ENCODE measurements at places on chromosomes 5 and 9.

- no peak for DNase-seq
Observed at GRCh38 chr5:139925650-139926640, 117.2 kb downstream of the NRG2 start.

GRCh38 chr9:84121991-84122523 is 141.5 kb downstream of the RMI1 start:
- peak; percentile 53 for DNase-seq

DNA sequence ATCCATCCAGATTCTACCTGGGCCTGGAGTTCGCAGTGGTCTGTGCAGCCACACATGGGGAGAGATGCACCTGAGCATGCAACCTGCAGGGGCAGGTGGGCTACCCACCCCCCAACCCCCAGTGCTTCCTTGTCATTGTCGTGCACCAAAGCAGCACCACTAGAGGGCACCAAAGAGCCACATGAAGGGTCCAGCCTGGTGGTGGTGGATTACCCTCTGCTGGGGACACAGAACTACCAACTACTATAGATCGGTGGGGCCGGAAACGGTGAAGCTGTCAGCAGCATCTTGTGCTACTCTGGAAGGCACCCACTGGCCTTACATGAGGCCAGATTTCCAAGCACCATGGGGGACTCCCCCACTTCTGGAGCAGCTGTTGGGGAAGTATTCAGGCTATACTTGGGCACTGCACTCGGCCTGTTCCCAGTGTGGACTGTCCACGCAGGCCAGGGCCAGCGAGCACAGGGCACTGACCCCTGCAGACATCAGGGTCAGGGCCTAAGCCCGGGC is 60.2 kb upstream of the TBC1D2 start:
- peak; percentile 76 for DNase-seq

- DNase-seq = no peak
Observed at GRCh38 chr9:124130277-124131075, 118.9 kb downstream of the LHX2 start.

DNA sequence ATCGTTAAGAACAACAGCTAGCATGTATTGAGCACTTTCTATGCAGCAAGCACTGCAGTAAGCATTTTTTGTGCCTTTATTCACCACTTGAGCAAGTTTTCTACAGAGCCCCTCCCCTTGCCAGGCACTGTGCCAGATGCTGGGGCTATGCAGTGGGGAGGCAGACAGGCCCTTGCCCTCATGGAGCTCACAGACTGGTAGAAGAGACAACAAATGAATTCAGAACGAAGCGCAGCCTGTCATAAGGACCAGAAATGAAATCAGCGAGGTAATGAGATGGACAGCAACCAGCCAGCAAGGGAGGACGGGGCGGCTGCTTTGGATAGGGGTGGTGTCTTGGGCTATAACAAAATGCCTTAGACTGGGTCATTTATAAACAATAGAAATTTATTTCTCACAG is 68.8 kb downstream of the C9orf50 start:
- DNase-seq = no peak

GRCh38 chr9:133889584-133890301 is 102.4 kb downstream of the VAV2 start:
- DNase-seq = no peak

DNA sequence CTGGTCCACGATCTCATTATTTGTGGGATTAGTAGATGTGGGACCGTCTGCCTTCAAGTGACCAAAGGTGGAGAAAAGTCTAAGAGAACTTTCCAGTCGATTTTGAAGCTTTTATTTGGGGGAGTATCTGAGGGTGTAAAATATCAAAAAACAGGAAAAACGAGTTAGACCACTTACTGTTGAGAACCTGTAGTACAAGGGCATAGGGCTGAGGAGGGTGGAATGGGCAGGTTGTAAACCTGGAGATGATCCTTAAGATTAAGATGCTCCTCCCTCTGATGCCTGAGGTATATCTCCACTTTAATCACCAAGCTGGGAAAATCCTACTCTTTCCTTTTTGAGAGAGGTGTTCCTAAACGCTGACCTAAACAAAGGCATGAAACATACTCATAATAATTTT is 32.0 kb upstream of the GTF2H2C start:
- no peak for DNase-seq

DNA sequence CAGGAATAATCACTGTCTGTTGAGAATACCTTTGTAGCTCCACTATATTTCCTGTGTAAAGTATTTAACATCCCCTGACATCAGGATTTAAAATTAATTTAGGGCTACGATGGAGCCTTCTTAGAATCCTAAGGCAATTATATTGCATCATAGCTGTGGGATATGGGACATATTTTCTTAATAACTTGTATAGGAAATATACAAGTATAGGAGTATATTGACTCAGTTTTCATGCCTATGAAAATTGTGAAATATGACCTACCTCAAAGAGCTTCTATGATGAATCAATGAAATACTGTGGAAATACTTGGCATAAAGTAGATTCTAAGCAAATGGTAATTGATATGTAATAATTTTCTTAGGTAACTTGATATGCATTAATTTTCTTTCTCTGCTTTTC is 221.0 kb upstream of the KLF4 start:
- DNase-seq = no peak

DNA sequence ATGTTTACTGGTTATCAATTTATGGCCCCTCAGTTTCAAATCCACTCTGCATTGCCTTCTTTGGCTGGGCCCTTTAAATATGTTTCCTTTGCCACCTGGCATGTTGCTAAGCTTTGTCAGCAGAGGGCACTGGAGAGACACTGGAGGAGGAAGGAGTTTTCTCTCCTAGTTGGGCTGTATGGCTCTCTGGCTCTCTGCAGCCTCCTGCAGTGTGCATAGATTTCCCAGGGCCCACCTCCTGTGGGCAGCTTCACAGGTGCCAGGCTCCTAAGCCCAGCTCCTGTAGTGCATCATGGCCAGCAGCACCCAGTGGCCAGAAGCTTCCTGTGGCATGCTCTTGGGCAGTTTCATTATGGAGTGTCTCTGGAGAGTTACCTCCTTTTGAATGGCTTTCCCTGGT is 23.3 kb downstream of the CAVIN4 start:
- DNase-seq = peak; percentile 50

DNA sequence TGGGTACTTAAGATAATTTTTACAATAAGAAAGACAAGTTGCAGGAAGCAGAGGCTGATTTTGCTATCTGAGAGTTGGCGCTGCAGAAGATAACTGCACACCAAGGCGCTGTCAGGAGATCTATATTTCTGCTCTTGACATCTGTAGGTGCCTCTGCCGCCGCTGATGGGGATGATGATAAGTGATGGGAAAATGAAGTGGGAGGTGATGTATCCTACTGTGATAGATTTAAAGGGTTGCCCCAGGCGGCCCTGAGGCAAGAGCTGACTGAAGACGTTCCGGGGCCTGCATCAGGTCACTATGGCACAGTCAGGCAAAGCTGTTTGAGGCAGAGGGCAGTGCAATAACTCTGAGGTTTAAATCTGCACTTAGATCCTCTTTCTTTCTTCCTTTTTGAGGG is 78.1 kb downstream of the SNCAIP start:
- DNase-seq = no peak
